ENCODE measurements at places on chromosomes 12 and 14.

- no peak for DNase-seq
Measured at GRCh38 chr12:123106640-123107359, 44.1 kb downstream of the PITPNM2 start.

GRCh38 chr12:120259418-120260202, 5.9 kb downstream of the PXN start:
- no peak for DNase-seq

DNA sequence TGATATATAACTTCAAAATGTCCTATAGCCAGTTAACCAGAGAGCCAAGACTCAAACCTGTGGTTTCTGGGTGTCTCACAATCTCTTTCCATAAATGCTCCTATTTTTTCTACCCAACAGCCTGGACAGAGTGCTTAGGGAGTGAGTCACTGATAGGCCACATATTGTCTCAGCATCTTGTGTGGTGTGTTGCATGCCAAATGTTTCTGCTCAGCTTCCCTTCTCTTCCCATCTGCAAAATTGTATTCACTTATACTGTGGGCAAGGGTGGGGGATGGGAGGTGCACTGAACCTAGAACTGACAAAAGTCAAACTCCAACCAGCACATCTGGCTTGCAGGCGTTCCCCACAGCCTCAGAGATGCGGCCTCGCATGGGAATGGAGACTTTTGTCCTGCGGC, 123.3 kb downstream of the KCNA5 start:
- peak; percentile 33 for DNase-seq

- no peak for DNase-seq
Measured at GRCh38 chr12:56537546-56537945, 15.9 kb downstream of the RBMS2 start.

- DNase-seq = no peak
Measured at GRCh38 chr12:34388636-34389377, 366.5 kb downstream of the ALG10 start.

DNA sequence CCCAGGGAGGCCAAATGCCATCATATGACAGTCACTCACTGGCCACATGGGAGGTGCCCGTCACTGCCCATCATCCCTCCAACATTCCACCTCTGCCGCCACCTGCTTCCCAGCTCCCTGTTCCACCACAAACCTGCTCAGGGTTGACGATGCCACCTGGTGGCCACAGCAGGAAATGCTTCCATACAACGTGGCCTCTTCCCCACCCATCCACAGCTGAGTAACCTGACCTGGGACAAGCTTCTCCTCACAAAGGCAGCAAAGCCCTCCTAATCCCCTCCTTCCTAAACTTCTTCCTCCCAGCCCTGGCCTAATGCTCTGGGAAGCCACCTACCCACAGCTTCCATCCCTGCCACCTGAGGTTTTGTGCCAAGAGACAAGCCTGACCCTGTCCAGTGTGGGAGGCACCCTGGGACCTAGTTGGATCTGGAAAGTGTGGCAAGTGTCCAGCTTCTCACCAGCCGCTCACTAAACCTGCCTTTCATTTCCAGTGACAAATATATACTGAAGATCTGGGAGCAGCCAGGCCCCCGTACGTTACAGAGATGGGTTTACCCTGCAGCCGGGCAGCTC, 4.3 kb downstream of the DEGS2 start:
- DNase-seq = no peak

DNA sequence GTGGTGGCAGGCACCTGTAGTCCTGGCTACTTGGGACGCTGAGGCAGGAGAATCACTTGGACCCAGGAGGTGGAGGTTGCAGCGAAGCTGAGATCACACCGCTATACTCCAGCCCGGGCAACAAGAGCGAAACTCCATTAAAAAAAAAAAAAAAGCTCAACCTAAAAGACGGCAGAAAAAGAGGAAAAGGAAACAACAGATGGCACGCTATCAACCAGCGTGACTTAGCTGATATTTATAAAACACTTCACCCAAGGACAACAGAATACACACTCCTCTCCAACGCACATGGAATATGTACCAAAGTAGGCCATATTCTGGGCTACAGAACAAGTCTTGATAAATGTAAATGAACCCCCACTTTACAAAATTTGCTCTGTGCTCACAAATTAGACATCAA, 34.0 kb upstream of the CLMN start:
- DNase-seq = no peak

GRCh38 chr14:54192610-54193009, 204.2 kb upstream of the CDKN3 start:
- no peak for DNase-seq

DNA sequence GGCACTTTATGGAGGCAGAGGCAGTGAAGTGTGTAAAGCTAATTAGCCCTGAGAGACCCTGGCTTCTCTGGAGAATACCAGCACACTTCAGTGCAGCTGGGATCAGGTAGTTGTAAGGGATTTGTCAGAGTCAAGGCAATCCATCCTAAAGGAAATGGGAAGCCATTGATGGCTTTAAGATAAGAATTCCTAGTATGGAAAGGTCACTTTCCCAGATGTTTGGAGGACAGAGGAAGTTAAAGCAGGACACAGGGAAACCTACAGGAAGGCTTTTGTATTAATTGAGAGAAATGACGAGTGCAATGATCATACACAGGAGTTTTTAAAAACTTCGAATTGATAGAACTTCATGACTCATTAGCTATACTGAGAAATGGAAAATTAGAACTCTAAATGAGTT, 254.4 kb downstream of the SLC16A7 start:
- DNase-seq = no peak

DNA sequence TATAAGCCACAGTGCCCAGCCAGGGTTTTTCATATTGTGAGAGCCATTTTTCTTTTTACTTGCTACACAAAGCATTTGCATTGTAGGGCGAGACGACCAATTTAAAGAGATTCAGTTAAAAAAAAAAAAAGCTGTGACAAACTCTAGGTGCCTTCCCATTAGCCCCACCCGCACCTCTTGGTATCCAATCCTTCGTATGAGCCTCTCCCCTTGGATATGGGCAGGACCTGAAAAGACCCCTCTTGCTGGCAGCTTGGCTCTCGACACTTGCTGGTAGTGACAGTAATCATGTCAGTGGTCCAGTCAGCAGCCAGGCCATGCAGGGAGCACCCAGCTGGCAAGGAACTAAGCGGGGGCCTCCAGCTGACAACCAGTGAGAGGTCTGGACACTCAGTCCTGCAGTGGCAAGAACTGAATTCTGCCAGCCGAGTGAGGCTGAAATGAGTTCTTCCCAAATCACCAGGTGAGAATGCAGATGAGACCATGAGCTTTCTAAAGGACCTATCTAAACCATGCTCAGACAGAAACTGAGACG, 46.5 kb downstream of the SINHCAF start:
- DNase-seq = no peak

DNA sequence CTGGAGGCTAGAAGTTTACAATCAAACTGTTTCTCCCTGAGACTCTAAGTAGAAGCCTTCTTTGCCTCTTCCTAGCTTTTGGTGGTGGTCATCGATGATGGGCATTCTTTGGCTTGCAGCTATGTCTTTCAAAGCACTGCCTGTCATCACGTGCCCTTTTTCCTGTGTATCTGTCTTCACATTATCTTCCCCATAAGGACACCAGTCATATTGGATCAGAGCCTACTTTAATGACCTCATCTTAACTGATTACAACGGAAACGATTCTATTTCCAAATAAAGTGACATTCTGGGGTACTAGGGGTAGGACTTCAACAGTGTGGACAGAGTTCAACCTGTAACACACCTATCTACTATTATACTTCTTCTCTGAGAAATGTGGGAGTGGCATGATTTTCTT, 31.1 kb upstream of the IFNG-AS1 start:
- DNase-seq = no peak

GRCh38 chr14:102873546-102874061, 48.9 kb upstream of the AMN start:
- DNase-seq = no peak

GRCh38 chr12:62292761-62293344, 32.6 kb downstream of the USP15 start:
- DNase-seq = no peak

GRCh38 chr12:7837366-7837765, 35.3 kb downstream of the SLC2A14 start:
- DNase-seq = no peak

- no peak for DNase-seq
Measured at GRCh38 chr12:132872975-132873421, 14.4 kb downstream of the CHFR start.

DNA sequence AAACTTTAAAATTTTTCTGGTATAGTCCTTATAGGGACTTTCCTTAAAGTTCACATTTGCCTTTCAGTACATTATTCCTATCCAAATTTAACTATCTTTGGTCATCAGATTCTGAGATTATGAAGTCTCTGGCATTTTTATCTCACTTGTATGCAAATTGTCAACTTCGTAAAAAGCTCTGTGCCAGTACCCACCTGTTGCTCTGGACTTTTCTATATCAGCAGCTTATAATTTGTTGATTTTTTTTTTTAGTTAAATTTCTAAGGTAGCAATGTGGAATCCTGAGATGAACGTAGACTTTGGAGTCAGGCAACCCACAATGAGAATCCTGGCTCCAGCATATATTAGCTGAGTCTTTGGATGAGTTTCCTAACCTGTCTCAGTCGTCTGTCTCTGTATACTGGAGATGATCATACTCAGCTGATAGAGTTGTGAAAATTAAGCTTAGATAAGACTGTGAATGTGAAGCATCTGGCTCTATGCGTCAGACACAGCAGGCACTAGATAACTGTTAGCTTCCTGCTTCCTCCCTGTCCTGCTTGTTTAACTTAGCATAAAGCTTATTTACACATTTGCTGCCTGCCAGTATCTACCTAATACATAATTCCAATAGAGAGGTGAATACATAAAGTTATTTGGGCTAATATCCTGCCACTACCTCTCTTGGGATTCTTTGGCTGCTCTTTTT, 59.8 kb downstream of the MARK3 start:
- DNase-seq = no peak

- peak; percentile 99 for DNase-seq
Measured at GRCh38 chr12:54358945-54359761, 5.1 kb downstream of the GPR84 start.

DNA sequence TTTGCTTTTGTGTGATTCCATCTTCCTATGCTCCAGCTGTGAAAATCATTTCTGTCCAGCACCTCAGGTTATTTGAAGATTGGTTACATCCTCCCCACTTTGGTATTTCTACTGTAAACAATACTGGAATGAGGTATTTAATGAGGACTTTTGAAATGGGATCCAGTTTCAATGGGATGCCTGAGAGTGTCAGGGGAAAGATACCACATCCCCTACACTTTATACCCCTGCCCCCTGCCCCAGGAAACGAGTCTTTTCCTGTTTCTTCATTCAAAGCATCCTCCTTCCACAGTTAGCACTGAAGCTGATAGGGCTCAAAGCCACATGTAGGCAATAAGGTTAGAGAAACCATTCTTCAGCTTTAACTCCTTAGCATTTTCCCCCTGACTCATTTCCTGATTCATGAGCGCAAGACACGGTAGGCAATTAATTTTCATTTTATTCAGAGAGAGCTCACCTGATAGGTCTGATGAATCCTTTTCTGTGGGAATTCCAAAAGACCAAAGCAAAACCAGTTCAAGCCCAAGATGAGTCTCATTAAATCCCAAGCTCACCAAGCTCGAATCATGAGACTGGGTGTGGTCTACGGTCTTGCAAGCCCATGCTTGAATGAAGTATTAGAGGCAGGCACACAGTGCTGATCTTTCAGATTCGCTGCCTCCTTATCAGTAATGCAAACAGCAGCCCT, 143.6 kb upstream of the CRY1 start:
- no peak for DNase-seq

GRCh38 chr14:102951799-102952198, 29.3 kb downstream of the AMN start:
- DNase-seq = peak; percentile 69

DNA sequence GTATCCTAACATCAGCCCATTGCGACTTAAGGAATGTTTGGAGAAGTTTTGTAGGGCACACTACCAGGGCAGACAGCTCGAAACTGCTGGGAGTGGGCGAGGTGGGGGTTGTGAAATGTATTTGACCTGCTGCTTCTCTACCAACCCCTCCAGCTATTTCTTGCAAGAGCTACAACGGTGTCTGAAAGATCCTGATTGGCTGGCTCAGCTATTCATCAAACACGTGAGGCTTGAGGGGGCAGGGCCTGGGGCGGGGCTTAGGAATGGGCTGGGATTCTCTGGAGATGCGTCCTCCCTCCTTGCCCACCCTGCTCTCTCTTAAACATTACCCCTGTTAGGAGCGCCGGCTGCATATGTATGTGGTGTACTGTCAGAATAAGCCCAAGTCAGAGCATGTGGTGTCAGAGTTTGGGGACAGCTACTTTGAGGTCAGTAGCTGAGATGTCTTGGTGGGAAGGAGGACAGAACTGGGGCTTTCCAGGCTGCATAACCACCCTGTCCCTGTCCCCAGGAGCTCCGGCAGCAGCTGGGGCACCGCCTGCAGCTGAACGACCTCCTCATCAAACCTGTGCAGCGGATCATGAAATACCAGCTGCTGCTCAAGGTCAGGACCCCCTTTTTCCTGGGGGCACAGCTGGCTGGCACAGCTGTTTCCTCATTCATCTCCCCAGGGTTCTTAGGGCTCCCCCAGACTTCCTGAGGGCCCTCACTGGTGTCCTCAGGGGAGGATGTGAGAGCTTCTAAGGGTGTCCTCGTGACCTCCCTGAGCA, 3.1 kb downstream of the ARHGEF25 start:
- no peak for DNase-seq

DNA sequence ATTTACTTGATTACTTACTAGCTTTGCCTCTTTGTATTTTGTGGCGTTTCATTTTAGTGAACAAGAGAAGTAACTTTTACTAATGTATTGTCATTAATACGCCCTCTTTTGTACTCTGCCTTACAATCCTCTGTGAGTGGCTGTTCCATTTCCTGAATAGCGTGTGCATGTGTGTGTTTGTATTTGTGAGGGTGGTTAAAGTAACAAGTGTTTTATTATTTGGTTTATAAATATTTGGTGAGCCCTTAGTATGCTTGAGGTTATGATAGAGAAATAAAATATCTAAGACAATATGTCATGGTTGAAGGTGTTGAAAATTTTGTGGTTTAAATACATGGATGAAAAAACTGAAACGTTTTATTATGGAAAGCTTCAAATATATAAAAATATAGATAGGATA, 71.7 kb upstream of the REP15 start:
- no peak for DNase-seq

GRCh38 chr14:67928375-67928774, 108.8 kb downstream of the RAD51B start:
- no peak for DNase-seq

GRCh38 chr12:92516277-92516600, 186.6 kb upstream of the PLEKHG7 start:
- no peak for DNase-seq
